GM06990 (cell line): ENCODE measurements at places on chromosomes 11 and 22.
A peak's percentile ranks its signal among the peaks of the same experiment; 100 is the strongest.

GRCh38 chr22:46107753-46108563, 42.4 kb upstream of the PPARA start:
- DNase-seq = no peak

- peak; percentile 99 for DNase-seq
Measured at GRCh38 chr11:64241241-64241490, 271 bp downstream of the FKBP2 start.

- DNase-seq = no peak
Measured at GRCh38 chr11:89181111-89181510, 3.4 kb downstream of the TYR start.

DNA sequence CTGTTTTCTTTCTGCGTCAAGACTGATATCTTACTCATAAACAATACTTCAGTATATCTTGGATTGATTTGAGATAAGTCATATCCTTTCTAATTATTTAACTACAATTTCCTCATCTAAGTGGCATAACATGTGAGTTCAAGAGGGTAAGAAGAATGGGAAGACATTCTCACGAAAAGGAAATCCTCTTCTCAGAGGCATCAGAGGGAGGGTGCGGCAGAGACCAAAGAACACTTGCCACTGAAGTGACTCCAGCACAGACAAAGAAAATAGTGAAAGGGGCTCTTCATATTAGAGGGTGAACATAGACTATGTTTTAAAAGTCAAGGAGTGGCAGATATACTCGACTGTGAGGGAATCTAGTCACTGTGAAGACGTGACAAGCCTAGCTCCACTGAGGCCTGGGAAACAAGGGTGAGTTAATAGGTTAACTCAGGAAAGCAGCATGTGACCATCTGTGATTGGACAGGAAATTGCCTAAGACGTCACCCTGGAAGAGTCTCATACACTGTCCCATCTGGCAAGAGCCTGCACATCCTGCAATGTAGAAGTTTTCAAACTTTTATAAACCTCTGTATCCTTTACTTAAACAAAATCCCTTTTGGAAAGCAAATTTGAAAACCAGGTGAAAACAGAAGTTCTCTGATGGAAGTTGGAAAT, 1.9 kb upstream of the MMP1 start:
- DNase-seq = no peak

GRCh38 chr11:84812471-84812969, 814.6 kb downstream of the DLG2 start:
- no peak for DNase-seq

DNA sequence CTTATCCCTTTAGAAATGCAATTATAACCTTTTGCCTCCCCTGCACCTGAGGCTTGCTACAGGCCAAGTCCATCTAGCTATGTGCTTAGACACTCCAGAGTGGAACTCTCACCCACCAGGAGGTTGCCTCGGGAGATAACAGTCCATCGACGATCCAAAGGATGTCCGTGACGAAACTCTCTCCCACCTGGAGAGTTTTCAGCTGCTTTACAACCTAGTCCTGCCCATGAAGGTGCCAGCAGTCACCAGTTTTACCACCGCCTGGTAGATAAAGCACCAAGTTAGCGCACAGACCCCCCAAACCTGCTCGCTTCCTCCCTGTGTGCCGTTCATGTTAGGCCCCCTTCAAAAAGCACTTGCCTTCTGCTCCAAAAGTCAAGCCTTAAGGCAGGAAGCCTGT, 53.1 kb upstream of the SHISAL1 start:
- DNase-seq = no peak

DNA sequence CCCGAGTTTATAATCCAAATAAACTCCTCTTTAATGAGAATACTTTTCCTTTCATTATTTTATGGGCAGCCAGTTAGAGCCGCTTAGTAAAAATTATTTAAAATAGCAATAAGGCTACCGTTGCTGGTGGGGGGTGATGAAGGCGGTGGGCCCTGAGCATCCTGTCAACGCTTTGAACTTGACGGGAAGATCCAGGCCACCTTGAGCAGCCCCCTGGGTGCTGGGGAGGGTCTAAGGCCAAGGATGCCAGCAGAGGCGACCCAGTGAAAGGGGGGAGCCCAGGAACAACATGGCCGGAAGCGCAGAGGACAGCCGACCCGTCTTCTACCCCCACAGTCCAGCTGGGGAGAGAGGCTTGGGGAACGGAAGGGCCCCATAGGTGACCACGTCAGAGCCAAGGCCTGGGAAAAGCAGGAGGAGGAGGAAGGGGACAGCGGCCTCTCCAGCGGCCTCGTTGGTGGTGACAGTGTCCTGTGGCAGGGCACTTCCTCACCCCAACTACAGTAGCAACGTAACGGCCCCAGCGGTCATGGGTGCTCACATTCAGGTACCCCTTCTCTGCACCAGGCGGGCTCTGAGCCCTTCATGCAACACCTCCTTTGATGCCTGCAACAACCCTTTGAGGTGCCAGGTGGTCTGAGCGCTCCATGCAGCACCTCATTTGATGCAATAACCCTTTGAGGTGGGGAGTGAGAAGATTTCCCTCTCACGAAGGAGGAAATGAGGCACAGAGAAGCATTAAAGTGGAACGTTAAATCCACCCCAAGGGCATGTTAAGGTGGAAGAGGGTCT, 695.3 kb downstream of the TBC1D22A start:
- DNase-seq = no peak

DNA sequence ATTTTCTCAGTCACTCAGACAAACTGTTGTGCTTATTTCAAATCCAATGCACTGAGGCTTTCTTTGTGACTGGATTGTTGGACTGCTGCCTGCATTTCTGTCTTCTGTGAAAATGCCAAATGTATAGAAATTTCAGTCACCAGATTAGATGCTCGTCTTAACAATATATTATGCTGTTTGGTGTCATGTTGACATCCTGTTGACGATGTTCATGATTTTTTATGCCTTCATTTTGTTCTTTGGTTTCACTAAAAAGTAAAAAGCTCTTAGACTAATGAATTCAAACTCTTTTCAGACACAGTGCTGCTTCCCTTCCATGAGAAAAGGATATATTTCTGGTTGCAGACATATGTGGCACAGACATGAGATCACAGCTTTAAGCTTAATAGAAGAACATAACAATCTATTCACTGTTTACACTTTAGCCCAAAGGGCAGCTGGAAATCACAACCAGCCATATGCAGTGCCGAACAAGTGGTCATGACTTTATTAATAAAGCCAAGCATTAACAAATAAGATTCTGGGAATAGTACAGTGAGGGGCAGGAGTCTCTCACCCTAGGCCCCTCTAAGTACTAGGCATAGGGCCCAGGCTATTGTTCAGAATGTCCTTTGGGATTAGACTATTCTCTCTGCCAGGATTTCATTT, 9.4 kb upstream of the SOX6 start:
- no peak for DNase-seq

DNA sequence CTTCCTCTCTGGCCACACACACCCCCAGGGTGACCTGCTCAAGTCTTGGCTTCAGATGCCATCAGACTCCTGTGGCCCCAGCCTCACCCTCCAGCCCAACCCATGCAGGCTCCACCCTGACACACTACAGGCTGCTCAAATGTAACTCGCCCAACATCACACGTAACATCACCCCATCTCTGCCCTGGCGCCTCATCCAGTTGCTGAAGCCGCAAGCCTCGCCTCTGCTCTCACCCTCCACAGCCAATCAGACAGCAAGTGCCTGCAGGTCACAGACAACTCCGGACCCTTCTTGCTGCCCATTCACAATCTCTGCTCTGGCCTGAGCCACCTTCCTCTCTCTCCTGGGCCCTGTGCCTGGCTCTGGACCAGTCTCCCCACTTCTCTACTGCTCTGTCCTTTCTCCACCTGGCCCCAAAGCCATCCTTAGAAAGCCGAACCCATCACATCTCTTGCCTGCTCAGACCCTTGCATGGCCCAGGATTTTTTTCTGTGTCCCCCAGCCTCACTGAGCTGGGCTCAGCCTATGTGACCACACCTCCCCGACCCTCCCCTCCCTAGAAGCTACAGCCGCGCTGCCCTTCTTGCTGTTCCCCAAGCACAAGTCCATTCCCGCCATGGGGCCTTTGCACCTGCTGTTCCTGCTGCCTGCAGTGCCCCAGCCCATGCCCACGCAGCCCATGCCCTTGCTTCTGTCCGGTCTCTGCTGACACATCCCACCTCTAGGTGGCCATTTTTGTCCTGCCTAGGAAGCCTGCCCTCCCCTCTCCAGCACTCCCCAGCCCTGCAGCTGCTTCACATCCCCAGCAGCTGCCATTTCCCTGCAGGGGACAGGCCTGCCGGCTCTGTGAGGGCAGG, 333.9 kb downstream of the CTTN start:
- no peak for DNase-seq

GRCh38 chr11:114316980-114317786, 21.0 kb downstream of the NNMT start:
- DNase-seq = no peak

DNA sequence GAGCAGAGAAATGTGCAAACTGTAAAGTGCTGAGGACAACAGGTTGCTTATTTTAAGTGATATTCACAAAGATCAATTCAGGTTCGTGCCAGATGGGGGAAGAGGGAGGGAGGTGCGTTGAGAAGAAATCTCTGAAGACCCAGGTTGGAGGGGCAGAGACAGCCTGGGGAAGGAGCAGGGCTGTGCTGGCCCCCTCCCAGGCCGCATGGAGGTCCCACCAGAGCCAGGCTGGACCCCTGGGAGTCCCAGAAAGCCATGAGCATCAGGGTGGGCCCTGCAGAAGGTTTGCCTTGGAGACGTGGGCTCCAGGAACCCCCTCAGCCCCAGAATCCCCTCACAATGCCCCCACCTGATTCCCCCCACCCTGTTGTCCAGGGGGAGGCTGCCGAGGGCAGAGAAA, 47.4 kb downstream of the IGLL1 start:
- DNase-seq = no peak

- no peak for DNase-seq
Measured at GRCh38 chr22:23124611-23125511, 16.9 kb downstream of the RSPH14 start.

DNA sequence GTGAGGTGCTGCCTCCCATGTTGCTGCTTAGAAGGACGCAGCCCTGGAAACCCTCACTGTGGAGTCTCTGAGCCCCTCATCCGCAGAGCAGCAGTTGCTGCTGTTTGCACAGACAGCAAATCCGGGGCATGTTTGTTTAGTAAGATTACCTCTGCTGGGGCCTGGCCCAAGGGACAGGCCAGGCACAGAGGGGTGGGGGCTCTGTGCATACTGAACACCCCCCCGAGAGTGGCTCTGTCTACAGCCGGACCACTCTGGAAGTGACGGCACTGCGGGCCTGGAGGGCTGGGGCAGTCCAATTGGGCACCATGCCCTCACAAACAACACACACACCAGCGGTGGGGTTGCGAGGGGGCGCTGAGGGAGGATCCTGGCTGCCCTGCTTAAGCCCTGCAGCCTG, 22.9 kb upstream of the CCDC188 start:
- DNase-seq = no peak

- no peak for DNase-seq
Measured at GRCh38 chr11:60221181-60221580, 21.8 kb downstream of the MS4A4E start.
